ENCODE measurements at places on chromosomes 7 and 10.

DNA sequence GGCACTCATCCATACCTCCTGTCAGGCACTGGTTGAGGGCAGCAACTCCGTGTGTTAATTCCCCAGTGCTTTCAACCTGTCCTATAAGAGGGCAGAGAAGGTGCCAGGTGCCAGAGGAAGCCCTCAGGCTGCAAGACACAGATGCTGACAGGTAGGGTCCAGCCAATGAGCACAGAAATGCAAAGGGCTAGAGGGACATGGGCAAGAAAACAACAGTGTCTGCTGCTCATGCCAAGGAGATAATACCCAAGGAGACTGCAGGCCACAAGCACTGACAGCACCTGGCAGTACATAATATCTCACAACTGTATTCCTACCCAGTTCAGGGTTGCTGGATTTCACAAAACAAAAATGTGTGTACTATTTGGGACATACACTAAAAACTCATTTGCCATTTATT lies 38.4 kb upstream of the TM9SF3 start:
- DNase-seq, result no peak

DNA sequence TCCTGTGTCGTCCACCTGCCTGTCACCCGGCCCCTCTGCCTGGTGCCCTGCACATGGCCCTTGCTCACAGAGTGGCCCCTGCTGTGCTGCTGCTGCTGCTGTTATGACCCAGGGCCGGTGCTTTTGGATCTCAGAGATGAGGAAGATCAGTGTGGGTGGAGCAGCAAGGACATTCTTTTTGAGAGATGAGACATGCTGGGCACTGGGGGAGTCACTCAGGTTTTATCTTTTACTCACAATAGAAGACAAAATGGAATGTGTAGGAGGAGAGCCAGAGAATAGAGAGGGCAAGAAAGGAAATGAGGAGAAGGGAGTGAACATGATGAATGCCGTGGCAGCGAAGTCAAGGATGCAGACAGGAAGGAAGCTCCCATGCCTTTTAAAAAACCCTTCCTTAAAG lies 611.5 kb upstream of the DPP6 start:
- DNase-seq, result no peak

DNA sequence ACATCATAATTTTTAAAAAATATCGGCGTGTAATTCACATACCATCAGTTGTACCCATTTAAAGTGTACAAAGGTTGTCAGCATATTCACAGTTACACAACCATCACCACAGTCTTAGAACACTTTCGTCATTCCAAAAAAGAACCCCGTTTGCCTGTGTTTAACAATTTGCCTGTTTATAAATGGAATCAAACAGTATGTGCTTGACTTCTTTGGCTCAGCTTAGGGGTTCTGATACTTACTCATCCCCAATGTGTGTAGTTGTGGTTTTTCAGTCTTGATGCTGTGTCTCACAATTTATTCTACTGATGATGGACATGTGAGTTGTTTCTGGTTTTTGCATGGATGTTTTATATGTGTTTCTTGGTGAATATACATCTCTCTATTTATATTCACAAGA lies 50.0 kb downstream of the PRPF18 start:
- DNase-seq, result no peak

DNA sequence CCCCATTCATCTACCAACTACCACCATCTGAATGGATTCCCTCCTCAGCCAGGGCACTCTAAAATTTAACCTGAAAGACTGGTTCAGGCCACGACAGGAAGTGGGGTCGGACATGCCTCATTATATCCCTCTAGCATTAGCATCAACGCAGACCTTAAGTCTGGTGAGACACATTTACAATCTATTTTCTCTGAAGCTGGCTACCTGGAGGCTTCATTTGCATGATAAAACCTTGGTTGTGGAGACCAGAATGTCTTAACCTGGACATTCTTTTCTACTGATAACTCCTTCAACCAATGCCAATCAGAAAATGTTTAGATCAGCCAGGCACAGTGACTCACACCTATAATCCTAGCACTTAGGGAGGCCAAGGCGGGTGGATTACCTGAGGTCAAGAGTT lies 42.3 kb downstream of the SVOPL start:
- DNase-seq, result no peak

DNA sequence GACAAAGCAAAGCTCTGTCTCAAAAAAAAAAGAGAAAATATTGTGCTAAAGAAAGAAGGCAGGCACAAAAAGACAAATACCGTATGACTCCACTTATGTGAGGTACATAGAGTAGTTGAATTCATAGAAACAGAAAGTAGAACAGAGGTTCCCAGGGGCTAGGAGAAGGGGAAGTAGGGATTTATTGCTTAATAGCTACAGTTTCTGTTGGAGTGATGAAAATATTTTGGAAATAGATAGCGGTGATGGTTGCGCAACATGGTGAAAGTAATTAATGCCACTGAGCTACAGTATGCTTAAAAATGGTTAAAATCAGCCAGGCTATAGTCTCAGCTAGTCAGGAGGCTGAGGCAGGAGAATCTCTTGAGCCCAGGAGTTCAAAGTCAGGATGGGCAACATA lies 18.5 kb upstream of the NPFFR1 start:
- no peak for DNase-seq

GRCh38 chr7:36732806-36733205 lies 8.5 kb upstream of the AOAH start:
- no peak for DNase-seq

GRCh38 chr7:92517631-92518030 lies 10.7 kb downstream of the PEX1 start:
- no peak for DNase-seq

DNA sequence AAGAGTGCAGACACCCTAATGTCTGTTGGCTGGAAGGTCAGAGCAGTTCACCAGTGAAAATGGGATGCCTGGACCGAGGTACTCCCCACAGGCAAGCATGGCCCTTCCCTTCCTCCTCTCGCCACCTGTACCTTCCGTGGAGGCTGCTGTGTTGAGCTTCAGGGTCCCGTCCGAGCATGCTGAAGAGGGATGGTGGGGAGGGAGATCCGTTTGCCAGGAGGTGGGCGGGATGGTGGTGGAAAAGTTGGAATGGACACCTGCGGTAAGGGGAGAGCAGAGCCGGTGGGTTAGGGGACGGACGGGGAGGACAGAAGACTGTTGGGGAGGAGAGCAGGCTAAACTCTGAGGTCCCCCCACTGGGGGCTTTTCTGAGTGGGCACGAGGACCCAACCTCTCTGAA lies 15.9 kb upstream of the ZNF777 start:
- DNase-seq, result no peak

DNA sequence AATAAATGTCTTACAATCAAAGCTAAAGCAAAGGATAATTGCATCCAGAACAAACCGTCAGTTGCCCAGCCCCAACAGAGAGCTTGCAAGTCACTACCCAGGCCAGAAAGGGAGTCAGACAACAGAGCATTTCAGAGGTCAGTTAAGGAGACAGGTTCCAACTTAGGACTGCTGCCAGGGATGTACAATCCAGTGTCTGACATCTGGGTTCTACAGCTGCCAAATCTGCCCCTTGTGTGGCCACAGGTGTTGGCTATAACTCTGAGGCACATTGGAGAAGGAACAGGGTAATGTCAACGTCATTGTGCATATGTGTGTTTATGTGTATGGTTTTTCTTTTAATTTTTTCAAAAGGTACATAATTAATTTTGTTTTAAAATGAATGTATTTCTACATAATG lies 85.2 kb upstream of the GLCCI1 start:
- no peak for DNase-seq

DNA sequence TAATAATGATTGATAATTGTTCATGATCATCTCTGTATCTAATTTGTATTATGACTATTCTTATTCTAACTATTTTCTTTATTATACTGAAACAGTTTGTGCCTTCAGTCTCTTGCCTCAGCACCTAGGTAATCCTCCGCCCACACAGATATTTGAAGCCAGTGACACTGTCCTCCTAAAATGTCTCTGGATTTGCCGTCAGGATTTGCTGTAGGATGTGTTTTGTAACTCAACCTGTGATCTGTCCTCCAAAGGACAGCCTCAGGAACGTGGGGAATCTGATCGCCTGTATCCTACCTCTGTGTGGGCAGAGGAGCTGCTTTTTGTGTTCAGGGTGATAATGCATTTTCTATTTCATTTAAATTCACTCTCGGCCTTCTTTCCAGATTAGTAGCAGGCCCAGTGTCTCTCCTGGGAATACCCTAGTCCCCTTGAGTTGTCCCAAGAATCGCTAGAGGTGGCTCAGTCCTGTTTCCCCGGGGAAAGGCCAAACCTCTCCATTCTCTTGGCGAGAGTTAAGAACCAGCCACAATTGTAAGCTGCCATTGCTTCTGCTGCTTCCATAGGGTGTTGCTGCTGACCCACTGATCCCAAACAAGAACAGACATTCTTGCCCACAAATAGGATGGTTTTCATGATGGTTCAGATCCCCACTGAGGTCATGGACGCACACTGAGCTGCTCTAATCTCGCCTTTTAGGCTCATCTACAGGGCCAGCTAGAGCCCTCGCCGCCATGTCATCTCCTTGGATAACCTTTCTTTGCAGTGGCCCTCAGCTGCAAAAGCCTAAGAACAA lies 136.2 kb upstream of the KCNMA1 start:
- no peak for DNase-seq

DNA sequence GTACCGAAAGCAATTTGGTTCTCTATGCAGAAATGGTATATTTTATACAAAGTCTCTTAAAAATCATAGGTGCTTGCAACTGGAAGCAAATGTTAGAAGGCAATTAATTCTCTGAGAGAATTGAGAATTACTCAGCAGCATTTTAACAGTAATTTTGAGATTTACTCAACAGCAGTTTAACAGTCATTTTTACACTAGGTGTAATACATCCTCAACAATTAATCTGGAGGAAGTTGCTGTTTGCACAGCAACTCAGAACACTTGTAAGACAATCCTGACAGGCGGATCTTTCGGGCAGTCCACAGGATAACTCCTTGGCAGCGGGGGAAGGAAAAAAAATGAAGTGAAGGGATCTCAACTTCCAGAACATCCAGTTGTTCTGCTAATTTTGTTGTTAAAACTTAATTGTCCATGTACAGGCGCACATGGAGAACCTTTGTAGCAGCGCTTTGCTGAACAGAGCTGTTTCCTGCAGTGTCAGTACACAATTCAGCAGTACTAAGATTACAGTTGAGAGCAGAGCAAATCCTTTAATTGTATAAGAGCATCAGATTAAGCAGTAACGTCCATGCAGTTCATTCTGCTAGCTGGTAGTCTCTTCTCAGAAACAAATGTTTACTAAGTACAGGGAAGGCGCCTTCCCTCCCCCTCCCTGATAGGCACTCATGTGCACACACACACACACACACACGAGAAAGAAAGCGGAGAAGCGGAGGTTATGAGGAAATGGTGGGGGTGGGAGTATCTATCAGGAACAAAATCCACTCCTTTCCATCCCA lies 43.8 kb downstream of the ENO4 start:
- DNase-seq, result no peak

DNA sequence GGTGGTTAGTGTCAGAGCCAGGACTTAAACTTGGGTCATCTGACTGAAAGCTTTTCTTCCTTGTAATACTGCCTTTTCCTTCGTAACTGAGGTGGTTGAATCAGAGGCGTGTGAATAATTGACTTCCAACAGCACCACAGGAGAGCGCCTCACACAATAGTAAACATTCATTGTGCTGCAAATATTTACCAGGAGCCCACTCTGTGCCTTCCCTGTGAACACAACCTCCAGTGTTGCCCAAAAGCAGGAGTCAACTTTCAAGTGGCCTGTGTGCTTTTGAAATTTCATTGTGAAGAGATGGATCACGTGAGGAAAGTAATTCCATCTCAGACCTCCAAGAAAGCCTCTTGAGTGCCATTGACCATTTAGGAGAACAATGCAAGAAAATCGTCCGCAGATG lies 60.2 kb downstream of the ADRA2A start:
- no peak for DNase-seq

DNA sequence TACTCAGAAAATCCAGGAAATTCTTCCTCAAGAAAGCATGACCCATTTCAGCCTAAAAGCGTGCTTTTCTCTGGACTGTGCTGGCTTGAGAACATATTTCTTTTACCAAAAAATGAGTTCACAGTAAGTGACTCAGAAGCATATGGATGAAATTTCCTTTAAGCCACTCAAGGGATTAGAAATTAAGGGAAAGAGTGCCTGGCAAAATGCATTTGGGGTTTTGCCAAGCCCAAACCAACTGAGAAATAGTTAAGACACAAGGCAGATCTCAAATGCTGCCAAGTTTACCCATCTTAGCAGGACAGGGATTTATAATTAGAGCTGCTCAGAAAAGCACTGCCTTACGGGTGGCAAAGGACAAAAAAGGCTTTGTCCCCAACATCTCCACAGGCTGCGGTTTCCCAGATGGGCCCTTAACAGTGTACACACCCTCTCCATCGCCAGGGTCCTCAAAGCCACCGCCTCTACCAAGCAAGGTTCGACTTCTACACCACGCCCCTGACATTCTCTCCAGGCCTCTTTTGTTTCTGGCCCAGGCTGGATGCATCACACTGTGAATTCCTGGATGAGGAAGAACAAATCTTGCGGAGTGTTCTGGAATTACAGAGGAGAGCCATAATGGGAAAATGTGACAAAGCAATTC lies 30.1 kb upstream of the CDHR3 start:
- no peak for DNase-seq

- no peak for DNase-seq
Measured at GRCh38 chr7:116377721-116378120, 121.8 kb upstream of the CAV2 start.

- no peak for DNase-seq
Measured at GRCh38 chr7:33669251-33669670, 236.1 kb upstream of the BMPER start.

DNA sequence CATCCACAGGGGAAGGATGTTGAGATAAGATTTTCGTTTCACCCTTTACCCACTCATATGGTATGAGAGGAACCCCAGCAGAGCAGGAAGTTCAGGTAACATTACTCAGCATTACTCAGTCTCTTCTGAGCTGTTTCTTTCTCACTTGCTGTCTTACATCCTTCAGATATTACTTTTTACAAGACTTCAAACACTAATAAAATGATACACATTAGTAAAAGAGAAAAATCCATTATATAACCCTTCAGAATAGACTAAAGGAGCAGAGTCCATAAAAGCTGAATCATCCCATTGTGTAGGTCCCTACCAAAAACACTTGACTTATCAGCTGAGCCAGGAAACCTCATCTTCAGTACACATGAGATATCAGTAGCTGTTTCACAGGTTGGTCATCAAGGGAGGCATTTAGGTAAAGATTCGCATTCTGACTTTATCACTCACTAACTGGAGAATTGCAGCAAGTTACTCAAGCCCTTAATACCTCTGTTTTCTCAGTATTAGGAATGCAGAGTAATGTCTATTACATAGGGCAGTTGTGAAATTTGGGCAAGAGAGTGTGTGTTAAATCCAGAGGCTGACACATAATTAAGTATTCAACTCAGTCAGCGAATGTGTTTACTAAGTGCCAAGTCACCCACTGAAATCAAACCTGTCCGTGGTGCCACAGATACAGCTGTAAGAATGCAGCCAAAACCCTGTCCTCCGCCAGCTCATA lies 44.7 kb downstream of the KLF6 start:
- DNase-seq, result no peak

GRCh38 chr10:9951481-9952257 lies 1066.0 kb upstream of the CELF2 start:
- DNase-seq, result no peak

All from stimulated activated CD8-positive, alpha-beta memory T cell treated with anti-CD3 and anti-CD28 coated beads, Interleukin-4, amount 100 ng/mL, for 1 hour (primary cell).